ENCODE measurements at places on chromosomes 13 and 19. TPM values are rescaled to one million over a fixed set of nuclear protein-coding genes. Genes with fewer than 3 reads are reported as not detected.

The HSH2D gene
- total RNA-seq: not detected

The LTBP4 gene
- total RNA-seq: 77.6 TPM

The ZNF506 gene
- 14.5 TPM for total RNA-seq

The RFX2 gene
- 5.3 TPM for total RNA-seq

The CRX gene
- total RNA-seq: not detected

The PCDH20 gene
- total RNA-seq: 3.3 TPM

The BBC3 gene
- 26.6 TPM for total RNA-seq

The MCEMP1 gene
- total RNA-seq: not detected

Data from mesangial cell (primary cell).